ENCODE measurements at places on chromosomes 2 and 18. TPM values are rescaled to one million over a fixed set of nuclear protein-coding genes. Genes with fewer than 3 reads are reported as not detected.

VAMP8 gene
- 31.1 TPM for total RNA-seq

DNA sequence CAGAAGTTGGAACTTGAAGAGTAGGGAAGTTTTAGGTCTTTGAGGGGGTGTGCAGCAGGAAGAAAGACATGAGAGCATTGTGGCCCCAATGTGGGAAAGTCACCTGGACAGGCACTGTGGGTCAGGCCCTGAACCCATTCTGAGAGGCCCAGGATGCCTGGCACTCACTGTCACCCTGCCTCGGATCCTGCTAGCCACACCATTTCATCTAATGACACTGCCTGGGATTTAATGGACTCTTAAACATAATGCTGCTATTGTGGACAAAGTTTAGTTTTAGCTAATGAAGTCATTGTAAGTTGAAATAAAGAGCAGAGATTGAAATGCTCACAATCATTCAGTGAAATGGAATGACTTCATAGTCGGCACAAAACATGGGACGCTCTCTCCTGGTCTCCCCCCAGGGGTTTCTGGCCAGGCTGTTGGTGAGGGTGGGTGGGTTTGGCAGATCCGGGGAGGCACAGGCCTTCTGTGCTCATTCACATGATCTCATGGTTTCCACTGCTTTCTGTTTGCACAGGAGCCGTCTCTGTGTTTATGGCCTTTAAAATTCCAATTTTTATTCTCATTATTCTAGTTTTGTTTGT, 141.8 kb upstream of the KLHL29 start:
- DNase-seq: no peak

- no peak for DNase-seq
Observed at GRCh38 chr2:109517118-109517889, 96.5 kb downstream of the SEPTIN10 start.

DNA sequence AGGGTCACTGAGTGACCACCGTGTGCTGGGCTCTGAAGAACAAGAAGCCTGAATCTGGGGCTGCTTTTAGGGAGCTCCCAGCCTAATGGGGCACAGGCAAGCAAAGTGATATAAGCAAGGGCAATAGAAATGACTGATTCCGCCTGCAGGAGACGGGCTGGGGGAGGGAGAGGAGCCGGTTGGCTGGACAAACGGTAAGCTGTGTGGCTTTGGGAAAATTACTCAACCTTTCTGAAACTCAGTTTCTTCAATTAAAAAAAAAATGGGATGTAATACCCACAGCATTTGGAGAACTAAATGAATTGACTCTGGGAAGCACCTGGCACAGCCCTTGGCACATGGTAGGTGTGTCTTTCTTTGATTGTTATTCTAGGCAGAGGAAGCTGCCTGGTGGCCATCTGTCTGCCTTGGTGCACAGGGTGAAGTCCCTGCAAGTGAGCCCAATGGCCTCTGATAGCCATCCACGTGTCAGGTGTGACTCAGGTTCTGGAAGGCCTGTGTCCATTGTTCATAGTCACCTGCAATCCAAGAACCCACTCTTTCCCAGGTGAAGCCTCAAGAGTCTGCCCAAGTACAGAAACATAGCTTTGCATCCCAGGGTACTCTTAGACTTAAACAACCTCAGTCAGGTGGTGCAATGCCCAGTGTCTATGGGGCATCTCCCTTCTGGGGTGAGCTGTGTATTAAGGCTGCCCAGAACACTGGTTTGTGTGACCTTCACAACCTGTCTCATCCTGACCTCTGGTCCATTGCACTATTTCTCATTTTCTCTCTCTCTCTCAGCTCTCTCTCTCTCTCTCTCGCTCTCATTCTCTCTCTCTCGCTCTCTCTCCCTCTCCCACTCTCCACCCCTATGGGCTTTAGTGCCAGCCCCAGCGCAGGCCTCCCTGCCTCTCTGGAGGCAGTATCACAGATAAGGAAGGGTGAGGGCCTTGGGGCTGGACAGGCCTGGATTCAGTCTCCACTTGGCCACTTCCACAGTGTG, 30.0 kb upstream of the NTSR2 start:
- no peak for DNase-seq

VAMP5 gene
- 71.2 TPM for total RNA-seq

TNFRSF11A gene
- 2.7 TPM for total RNA-seq

- no peak for DNase-seq
Observed at GRCh38 chr2:38178556-38179419, 102.8 kb upstream of the CYP1B1 start.

HOXD9 gene
- total RNA-seq: 4.9 TPM

GRCh38 chr2:127041259-127041970, 65.5 kb downstream of the BIN1 start:
- DNase-seq: no peak

- DNase-seq: no peak
Observed at GRCh38 chr18:76328140-76328539, 166.9 kb downstream of the ZNF516 start.

BCL11A gene
- total RNA-seq: 1.6 TPM

- DNase-seq: no peak
Observed at GRCh38 chr2:168033966-168034365, 213.4 kb downstream of the STK39 start.

GKN2 gene
- not detected for total RNA-seq

KLF11 gene
- 23.5 TPM for total RNA-seq

DNA sequence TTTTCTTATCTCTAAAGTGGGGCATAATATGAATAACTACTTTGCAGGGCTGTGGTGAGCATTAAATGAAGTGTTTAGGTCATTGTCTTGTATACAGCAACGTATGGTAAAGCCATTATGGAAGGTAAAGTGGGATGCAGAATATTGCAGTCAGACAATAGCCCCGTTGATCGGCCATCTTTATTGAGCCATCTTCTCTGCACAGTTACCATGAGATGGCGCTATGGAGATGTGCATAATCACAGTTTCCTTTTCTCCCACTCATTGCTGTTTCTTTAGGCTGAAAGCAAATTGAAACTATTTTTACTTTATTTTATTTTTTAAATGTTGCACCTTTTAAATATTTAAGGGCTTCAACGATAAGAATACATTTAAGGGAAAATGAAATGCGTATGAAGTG, 108.9 kb downstream of the THSD7B start:
- no peak for DNase-seq

DNA sequence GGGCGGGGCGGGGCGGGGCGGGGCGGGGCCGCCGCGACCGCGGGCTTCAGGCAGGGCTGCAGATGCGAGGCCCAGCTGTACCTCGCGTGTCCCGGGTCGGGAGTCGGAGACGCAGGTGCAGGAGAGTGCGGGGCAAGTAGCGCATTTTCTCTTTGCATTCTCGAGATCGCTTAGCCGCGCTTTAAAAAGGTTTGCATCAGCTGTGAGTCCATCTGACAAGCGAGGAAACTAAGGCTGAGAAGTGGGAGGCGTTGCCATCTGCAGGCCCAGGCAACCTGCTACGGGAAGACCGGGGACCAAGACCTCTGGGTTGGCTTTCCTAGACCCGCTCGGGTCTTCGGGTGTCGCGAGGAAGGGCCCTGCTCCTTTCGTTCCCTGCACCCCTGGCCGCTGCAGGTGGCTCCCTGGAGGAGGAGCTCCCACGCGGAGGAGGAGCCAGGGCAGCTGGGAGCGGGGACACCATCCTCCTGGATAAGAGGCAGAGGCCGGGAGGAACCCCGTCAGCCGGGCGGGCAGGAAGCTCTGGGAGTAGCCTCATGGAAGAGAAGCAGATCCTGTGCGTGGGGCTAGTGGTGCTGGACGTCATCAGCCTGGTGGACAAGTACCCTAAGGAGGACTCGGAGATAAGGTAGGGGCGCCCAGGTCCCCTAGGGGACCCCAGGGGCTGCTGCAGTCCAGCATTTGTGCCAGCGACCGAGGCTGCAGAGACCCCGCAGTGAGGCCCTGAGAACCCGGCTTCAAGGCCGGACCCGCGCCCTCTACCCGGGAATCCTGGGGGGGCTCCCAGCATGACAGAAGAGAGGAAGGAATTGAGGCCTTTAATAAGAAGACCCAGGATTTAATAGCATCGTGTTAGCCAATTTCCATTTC, at the start of gene KHK:
Gene KHK (plus strand): TSS at position 49 of the 870 bp plus-strand sequence. CDS start 488 bp downstream, at position 537.
- peak; percentile 77 for DNase-seq

GRCh38 chr2:86808315-86809161, 17.8 kb upstream of the CD8A start:
- DNase-seq: peak; percentile 90

LBX2 gene
- 0.53 TPM for total RNA-seq

CYP1B1 gene
- 237 TPM for total RNA-seq

DNA sequence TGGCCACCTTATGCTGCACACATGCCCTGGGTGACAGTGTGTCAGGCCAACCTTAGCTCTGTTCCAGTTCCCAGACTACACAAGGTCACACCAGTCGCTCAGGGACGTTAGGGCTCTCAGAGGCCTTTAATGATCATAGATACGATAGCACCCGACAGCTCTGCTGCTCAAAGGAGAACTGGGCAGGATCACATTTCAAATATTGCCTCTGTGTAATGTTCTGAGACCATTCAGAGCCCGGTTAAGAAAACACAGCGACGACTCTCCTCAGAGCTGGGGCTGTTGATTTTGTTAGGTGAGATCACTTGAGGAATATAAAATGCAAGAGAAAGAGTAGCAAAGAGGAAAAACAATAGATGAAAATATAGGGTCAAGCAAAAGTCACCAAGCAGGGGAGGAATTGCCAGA, 166.6 kb upstream of the TANK start:
- no peak for DNase-seq

TTL gene
- total RNA-seq: 36.7 TPM

SPATA3 gene
- not detected for total RNA-seq

- no peak for DNase-seq
Observed at GRCh38 chr2:88099798-88100488, 27.9 kb downstream of the FABP1 start.

KCNS3 gene
- total RNA-seq: 16.9 TPM

GRCh38 chr2:45331410-45331786, 279.7 kb downstream of the SRBD1 start:
- DNase-seq: no peak

DNA sequence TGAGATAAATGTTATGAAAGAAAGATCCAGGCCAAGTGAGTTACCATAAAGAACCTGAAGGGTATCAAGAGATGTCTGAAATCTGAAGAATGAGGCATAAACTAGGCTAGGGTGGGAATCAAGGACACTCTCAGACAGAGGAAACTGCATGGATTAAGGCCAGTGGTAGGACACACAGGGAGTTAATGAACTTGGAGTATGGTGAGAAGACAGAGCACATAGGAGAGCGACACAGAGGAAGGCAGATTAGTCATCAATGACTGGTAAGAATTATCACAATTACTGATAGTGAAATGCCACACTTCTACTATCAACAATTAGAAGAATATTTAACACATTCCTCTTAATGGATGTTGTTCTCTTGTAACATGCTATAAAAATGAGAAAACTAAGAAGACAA, 76.9 kb downstream of the TTC21B start:
- no peak for DNase-seq

- DNase-seq: no peak
Observed at GRCh38 chr2:20728114-20728758, 61.3 kb downstream of the GDF7 start.

RELCH gene
- total RNA-seq: 39.9 TPM

GRCh38 chr2:18777250-18777812, 188.0 kb upstream of the NT5C1B start:
- no peak for DNase-seq

RAD51AP2 gene
- not detected for total RNA-seq

- peak; percentile 51 for DNase-seq
Observed at GRCh38 chr2:237896956-237897355, 37.5 kb downstream of the RAMP1 start.

HOXD13 gene
- total RNA-seq: not detected

DNA sequence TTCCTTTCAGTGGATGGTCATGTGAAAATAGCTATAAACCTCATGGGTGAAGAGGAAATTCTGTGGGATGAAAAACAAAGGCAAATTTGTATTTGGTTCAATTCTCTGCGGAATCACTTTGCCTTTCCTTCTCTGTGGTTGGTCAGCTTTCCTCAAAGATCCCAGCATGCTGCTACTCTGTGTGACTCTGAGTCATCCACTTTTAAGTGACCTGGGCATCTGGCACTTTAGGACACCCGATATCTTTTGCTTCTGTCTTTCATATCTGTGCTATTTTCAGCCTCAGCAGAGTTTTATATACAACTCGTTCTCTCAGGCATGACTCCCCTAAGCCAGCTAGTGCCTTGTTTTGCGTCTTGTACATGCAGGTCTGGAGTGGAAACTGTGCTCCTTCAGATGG, 217.0 kb upstream of the PIEZO2 start:
- no peak for DNase-seq

TOGARAM2 gene
- 5.3 TPM for total RNA-seq

PPIL3 gene
- total RNA-seq: 35.1 TPM

RGPD4 gene
- 0.40 TPM for total RNA-seq

GRCh38 chr2:233012301-233012971, 620 bp downstream of the NGEF start:
- DNase-seq: no peak

LHCGR gene
- total RNA-seq: 12.4 TPM

- no peak for DNase-seq
Observed at GRCh38 chr2:132479155-132479554, 62.5 kb downstream of the GPR39 start.

DNA sequence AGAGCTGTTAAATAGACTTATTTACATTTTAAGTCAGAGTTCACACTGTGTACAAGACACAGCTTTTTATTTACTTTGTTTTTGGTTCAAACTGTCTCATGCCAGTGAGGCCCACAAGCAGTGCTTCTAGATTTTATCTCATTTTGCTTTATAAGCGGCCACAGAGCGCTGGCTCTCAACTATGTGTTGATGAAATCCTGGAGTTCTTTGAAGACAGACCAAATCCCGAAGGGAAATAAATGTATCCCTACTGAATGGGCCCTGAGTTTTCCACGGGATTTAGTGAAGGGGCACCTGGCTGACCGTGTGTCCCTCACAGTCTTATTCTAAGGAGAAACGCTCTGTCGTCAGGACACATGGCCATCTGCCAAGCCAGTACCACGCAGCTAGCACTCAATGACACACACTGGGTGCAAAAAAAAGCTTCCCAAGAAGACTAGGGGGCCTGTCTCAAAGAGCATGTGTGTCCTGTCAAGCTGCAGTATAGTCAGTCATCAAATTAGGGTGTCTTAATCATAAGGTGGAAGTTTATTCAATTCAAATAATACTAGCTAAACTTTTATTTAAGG, 23.4 kb downstream of the LYPD1 start:
- DNase-seq: no peak

- DNase-seq: no peak
Observed at GRCh38 chr2:101188683-101189405, 37.7 kb upstream of the TBC1D8 start.

DNA sequence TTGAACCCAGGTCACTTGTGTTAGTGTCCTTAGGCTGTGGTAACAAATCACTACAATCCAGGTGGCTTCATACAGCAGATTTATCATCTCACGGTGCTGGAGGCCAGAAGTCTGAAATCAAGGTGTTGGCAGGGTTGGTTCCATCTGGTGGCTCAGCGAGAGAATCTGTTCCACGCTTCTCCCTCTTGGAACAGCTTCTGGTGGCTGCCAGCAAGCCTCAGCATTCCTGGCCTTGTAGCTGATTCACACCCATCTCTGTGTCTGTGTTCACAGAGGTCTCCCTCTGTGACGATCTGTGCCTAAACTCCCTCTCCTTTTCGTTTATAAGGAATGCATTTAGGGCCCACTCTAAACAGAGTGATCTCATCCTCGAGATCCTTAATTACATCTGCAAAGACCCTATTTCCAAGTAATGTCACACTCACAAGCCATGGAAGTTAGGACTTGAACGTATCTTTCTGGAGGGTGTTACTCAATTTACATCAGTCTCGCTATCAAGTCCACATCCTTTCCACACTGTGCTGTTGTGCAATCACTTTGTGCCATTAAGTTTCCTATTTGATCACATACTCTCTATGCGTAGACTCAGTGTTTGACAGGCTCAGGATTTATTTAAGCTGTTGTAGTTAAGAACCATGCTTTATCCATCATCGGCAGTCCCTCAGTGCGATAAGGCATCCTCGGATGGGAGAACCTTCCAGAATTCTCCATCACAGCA, 164.4 kb downstream of the SOCS6 start:
- DNase-seq: no peak

GRCh38 chr2:40914666-40915065, 462.8 kb upstream of the SLC8A1 start:
- DNase-seq: no peak
